ENCODE measurements at places on chromosomes 5 and 9.

- DNase-seq: no peak
Measured at GRCh38 chr9:95749493-95749892, 126.0 kb upstream of the ERCC6L2 start.

DNA sequence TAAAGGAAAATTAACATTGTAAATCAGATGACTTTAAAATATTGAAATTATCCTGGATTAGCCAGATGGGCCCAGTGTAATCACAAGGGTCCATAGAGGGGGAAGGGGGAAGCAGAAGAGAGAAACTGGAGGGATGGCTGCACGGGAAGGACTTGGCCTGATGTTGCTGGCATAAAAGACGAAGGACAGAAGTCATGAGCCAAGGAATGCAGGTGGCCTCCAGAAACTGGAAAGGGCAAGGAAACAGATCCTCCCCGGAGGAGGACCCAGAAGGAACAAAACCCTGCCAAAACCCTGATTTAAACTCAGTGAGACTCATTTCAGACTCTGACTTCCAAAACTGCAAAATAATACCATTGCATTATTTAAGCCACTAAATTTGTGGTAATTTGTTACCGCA lies 100.2 kb downstream of the ADAMTS2 start:
- DNase-seq: no peak

- DNase-seq: no peak
Measured at GRCh38 chr9:37333288-37333687, 89.2 kb upstream of the GRHPR start.

GRCh38 chr5:72210888-72211678 lies 103.8 kb downstream of the MAP1B start:
- DNase-seq: no peak

DNA sequence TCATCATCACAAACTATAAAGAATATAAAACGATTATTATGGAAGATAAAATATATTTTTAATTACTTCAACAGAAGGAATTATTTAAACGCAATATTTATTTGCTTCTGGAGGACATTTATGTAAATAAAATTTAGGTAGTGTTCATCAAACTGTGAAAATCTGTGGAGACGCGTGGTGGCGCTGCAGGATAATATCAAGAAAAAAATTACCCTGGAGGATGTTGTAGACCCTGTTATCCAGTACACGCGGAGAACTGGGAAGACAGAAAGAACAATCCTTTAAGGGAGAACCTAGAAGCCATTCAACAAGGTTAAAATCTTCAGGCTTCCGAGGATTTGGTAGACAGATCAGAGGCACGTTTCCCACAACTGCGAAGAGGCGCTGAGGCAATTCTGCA lies at the start of gene PCDHB12:
TSS of gene PCDHB12 (plus strand) at position 242 of the 400 bp plus-strand sequence. CDS start 189 bp downstream, outside the sequence.
- DNase-seq: no peak

- DNase-seq: no peak
Measured at GRCh38 chr9:116504893-116505480, 182.1 kb upstream of the TRIM32 start.

Data from CD4-positive, alpha-beta T cell (primary cell).